ENCODE measurements at places on chromosomes 12 and 14.

DNA sequence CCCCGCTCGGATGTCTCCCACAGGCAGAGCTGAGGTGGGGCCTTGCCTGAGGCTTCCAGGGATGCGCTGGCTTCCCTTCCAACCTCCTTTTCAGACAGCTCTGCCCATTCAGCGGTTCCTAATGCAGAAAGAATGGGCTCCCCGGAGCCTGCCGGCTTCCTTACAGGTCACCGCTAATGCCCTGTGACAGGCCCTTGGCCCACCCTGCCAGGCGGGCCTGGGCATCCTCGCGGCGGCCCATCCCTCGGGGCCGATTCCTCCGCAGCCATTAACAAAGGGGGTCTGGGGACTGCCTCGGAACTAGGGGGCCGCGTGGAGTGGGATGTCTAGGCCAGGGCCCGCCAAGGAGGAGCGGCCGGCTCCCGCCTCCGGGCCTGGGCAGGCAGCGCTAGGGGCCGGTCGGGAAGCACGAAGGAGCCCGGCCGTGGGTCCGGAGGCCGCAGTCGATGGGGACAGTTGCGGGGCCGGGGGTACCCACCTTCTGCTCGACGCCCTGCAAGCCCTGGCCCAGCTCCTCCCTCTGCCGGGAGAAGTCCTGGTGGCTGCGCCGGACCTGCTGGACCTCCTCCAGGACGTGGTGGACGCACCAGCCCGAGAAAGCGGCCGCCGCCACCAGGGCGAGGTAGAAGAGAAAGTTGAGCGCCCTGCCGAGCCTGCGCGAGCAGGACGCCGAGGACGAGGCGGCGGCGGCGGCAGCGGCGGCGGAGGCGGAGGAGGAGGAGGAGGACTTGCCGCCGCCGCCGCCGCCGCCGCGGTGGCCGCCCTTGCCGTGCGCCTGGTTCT lies 738 bp downstream of the CKAP4 start:
- DNase-seq, result no peak

- DNase-seq, result no peak
Observed at GRCh38 chr14:51095854-51096823, 1.2 kb upstream of the TRIM9 start.

GRCh38 chr14:92523752-92524151 lies 10.2 kb downstream of the RIN3 start:
- no peak for DNase-seq

- DNase-seq, result no peak
Observed at GRCh38 chr14:106417224-106418049, 891.1 kb downstream of the TMEM121 start.

GRCh38 chr14:81235096-81235495 lies 14.3 kb upstream of the GTF2A1 start:
- DNase-seq, result no peak

- DNase-seq, result no peak
Observed at GRCh38 chr12:3747976-3748619, 4.8 kb downstream of the CRACR2A start.

DNA sequence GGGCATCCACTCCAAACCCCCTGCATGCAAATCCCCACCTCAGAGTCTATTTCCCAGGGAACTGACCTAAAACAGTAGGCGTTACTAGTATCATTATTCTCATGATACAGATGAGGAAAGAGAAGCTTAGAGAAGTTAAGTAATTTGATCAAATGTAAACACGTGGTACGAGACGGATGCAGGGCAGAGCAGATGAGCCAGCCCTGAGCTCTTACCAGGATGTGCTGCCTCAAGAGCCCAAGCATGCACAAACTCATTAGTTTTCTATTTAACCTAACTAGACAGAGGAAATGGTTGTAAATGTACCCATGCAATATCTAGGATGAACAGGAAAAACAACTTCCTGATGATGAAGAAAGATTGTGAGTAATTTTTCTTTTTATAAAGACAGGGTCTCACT lies 173.3 kb upstream of the RASSF8 start:
- no peak for DNase-seq

DNA sequence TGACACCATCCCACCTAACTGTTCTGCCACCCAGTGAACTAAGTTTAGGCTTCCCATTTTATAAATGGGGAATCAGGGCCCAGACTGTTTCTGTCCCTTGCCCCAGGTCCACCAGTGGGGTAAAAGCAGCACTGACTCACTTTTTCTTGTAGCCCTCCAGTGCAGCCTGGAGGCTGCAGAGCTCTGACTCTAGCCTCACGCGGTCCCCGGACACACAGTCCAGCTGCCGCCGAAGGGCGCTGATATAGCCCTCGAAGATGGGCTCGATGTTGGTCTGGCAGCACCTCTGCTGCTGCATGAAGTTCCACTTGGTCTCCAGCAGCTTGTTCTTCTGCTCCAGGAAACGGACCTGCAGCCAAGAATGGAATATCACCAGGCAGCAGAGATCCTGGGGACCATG lies 2.6 kb downstream of the KRT82 start:
- no peak for DNase-seq

DNA sequence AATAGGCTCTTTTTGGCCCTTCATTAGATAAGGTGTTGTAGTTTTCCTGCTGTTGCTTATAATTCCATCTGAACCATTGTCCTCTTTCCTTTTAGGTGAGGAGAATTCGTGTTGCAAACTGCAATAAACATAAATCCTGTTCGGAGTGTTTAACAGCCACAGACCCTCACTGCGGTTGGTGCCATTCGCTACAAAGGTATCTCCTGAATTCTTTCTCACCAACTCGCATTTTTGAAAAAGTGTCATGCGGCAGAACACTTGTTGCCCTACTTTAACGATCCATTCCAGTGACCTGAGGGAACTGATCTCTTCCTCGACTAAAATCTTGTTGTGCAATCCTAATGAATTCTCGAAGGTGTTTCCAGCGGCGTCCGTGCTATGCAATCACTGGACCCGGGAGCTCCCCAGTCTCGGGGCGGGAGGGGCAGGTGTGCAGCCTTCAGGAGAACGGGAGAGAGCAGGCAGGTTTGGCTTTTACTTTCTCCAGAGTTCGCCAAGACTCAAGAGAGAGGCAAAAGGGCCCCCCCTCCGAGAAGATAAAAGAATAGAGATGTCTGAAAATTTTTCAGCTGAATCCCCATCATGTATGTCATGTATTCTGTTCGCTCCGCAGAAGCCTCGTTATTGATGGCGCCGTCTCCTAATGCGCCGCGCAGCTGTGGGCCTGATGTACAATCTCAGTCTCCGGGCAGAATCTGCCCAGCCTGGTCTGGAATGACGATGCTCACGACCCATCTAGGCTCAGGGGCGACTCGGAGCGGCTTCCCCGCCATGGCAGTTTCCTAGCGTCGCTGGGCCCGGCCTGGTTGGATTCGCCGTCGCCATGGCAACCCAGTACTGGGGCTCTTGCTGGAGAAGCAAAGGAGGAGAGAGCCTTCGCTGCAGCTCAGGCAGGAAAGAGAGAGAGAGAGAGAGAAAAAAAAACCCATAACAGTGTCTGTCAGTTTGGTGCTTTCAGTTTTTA lies 38.2 kb downstream of the PLXNC1 start:
- DNase-seq, result no peak

DNA sequence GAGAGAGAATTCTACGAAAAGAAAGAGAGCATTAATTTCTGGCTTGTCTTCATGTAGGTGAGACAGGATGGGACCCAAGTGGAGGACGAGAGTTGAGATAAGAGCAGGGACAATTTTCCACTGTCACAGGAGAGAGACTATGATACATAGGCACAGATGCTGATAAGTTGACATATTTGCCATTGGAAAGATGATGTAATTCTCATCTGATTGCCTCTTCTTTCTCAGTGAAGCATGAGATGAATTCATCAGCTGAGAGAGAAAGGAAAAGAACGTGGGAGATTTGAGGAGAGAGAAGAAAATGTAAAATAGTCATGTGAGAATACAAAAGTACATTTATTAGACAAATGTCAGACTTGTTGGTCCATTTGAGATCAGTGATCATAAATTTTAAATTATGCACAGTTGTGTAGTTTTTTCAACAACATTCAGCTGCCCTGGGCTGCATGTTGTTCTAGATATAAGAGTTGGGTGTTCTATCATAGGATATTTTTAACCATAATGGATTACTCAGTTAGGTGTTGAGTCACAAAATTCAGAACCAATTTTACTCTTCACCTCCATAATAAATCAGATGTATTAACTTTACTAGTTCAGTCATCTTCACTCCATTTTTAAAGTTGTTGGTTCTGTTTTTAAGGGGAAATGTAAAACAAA lies 222.9 kb downstream of the DPY19L2 start:
- DNase-seq, result no peak

GRCh38 chr14:42163136-42163535 lies 556.5 kb downstream of the LRFN5 start:
- DNase-seq, result no peak

GRCh38 chr12:81077329-81077685 lies 572 bp upstream of the ACSS3 start:
- DNase-seq, result no peak

DNA sequence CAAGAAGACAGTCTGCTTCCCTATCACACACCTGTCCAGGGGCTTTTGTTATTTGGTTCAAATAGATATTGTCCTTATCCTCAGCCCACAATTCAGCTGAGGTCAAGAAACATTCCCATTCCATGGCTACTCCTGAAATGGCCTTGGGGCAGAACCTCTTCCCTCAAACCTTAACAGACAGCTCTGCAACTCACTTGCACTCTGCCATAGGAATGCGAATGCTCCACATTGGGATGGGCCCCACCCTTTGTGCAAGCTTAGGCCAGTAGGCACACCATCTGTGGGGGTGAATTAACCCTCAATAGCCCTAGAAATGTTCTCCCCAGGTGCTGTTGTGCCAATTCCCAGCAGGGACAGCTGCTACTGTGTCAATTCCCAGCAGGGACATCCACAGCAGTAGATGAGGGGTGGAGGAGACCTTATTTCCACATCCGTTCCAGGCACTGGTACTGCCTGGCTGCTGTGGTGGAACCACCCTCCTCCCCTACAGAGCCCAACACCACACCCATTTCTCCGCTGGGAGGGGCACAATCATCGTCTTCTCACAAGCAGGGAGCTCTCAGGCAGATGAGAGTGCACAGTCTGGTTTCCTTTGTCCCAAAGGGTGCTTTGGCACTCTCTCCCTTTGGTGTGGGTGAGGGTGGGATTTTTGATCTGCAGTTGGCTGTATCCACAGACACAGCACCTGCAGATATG lies 42.3 kb upstream of the GLIPR1 start:
- DNase-seq, result no peak

- no peak for DNase-seq
Observed at GRCh38 chr12:89138048-89138852, 214.1 kb downstream of the DUSP6 start.

- no peak for DNase-seq
Observed at GRCh38 chr12:75864161-75864560, 167.4 kb downstream of the PHLDA1 start.

- no peak for DNase-seq
Observed at GRCh38 chr14:21997300-21997699, 323.7 kb upstream of the OR4E1 start.

DNA sequence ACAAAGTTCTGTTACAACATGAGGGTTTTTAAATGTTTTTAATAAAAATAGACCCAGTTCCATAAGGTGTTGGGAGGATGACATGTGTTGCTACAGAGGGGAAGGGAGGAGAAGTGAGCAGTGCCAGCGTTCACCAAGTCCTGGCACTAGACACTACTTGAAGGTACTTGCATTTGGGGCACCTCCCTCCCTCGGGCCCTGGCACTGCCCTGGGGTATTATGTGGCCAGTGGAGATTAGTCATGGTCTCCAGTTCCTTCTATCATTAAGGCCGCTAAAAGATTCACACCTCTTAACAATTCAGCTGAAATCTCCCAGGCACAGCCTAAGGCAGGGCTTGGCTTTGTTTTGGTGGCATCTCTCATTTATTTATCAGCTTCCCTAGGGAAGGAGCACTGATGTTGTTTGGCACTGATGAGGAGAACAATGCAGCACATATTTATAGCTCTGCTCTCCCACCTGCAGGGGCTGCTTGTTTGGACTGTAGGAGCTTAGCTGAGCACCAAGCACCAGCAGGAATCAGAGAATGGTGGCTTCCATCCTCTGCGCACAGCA lies 155.5 kb upstream of the NTF3 start:
- no peak for DNase-seq

GRCh38 chr14:91858536-91859275 lies 8.6 kb downstream of the TC2N start:
- no peak for DNase-seq

GRCh38 chr12:82461836-82462235 lies 103.5 kb downstream of the METTL25 start:
- no peak for DNase-seq

DNA sequence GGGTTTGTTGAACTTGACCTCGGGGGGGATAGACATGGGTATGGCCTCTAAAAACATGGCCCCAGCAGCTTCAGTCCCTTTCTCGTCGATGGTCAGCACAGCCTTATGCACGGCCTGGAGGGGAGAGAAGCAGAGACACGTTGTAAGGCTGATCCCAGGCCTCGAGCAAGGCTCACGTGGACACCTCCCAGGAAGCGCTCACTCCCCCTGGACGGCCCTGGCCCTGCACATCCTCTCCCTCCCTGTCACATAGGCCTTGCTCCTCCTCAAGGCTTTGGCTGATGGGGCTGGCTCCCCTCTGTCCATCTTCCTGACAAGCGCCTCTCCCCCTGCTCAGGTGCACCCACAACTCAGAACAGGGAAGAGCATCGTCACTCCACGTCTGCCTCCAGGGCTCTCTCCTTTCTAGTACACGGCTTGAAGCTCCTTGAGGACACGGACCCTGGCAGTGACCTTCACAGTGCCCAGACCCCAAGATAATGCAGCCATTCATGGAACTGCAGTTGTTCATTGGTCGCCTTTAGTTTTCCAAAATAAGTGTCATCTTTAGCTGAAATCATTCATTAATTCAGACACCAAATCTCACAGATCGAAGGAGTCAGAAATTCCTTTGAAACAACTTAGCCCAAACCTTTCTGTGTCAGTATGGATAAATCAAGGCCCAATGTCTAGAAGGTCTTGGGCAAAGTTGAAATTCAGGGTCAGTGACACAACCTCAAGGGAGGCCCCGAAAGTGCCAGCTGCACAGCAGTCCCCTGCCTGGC lies 9.7 kb downstream of the SERPINA1 start:
- DNase-seq, result no peak

DNA sequence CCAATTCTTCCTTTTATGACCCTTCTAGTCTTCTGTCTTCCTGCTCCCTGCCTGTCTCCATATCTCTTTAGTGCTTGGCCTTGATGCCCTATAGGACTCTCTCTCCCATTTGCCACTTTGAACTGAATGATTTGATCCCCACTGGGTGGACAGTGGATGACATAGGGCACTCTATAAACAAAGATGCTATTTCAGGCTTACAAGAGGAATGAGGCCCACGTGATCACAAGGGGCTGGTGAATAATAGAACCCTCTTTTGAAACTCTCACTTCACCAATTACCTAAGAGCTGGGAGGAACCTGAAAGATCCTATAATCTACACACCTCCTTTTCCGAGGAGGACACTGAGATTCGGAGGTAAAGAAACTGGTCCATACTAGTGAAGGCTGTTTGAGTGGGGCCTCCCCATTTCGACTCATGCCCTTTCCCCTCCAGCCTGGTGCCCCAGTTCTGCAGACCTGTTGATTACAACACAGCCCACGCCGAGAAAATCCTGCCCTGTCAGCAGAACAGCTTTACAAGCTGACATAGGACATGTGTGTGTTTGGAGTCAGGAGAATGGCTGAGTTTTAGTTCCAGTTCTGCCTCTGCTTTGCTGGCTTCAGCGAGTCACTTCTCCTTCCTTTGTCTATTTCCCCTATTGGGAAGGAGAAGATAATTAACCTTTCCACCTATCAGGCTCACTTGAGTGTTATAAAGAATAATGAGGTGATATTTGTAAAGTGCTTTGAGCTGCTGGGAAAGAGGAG lies 400.3 kb downstream of the ZFP36L1 start:
- DNase-seq, result no peak

Measured in forelimb muscle (tissue), 1 donor.